Hematopoietic multipotent progenitor cell treated with erythropoietin and hydrocortisone succinate and interleukin-3 and kit ligand, for 6 days (in vitro differentiated cells): ENCODE measurements at places on chromosomes 6 and 20.
A peak's percentile ranks its signal among the peaks of the same experiment; 100 is the strongest.

- no peak for DNase-seq
These were observed 312.9 kb downstream of the GJA1 start for GRCh38 chr6:121748376-121748775.

GRCh38 chr6:21922086-21922485 lies 328.5 kb downstream of the SOX4 start:
- DNase-seq, result no peak

GRCh38 chr20:30489614-30490003 lies 767.9 kb upstream of the DEFB115 start:
- DNase-seq, result no peak

DNA sequence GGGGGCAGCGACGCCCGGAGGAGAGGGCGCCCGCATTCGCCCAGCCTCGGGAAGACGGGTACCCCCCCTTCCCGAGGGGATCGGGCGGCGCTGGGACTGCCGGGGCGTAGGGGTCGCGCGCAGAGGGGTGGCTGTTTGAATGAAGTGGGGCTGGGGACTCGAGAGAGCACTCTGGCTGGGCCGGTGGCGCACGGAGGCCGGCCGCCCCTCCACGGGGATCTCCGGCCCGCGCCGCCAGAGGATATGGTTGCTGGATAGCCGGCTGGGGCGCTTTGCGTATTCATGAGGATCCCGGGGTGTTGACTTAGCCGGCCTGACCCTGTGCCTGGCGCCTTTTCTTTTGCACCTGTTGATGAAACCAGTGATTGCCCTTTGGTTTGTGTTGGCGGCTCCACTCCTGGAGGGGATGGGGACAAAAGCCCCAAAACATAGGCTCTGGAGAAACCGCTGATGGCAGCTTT lies 469 bp downstream of the SYNJ2 start:
- peak; percentile 57 for DNase-seq

DNA sequence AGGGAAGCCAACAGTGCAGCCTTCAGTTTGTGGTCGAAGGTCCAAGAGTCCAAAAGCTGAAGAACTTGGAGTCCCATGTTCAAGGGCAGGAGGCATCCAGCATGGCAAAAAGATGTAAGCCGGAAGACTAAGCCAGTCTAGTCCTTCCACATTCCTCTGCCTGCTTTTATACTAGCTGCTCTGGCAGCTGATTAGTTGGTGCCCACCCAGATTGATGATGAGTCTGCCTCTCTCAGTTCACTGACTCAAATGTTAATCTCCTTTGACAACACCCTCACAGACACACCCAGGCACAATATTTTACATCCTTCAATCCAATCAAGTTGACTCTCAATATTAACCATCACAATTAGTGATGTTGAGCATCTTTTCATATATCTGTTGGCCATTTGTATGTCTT lies 23.1 kb upstream of the PHIP start:
- DNase-seq, result no peak

- no peak for DNase-seq
These were observed 105.8 kb upstream of the DUSP22 start for GRCh38 chr6:186340-186965.

- no peak for DNase-seq
These were observed 154.1 kb upstream of the BMP2 start for GRCh38 chr20:6613280-6613861.

- DNase-seq, result peak; percentile 24
These were observed 92.6 kb upstream of the CLDN20 start for GRCh38 chr6:155171109-155171746.

DNA sequence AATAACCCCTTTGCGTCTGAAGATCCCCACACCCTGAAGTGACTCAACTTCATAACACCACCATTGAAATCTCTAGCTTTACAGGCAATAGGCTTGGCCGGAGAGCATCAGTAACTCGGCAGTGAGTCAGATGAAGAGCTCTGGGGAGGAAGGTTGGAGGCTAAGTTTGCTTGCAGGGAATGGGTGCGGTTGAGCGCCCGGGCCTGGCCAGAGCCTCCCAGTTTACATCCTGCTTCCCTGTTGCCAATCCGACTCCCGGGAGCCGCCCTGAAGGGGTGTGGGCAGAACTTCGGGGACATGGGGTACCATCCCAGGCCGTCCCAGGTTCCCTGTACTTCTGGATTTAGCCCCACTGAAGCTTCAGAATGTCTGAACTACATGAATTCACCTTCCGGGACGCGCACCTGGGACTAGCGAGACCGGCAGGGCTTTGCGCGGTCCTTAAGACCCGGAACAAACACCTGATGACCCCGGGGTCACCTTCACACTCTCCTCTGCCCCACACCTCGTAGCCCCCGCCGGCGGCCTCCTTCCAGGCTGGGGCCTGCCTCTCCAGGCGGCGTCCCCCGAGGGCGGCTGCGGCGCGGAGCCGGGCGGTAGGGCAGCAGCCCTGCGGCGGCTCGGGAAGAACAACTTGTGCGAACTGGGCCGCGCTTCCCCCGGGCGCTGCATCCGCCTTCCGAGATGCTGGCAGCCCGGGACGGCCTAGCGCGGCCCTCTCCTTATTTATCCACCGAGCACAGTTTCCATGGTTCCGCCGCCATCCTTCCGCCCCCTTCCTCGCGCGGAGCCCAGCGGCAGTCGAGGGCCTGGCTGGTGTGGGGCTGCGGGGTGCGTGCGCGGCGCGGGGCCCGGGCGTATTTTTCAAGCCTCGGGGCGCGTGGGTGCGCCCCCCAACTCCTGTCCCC lies 56.6 kb upstream of the RREB1 start:
- peak; percentile 62 for DNase-seq

- DNase-seq, result no peak
These were observed 1127.0 kb upstream of the MAP3K7 start for GRCh38 chr6:91713911-91714310.

- DNase-seq, result no peak
These were observed 86.5 kb upstream of the FYN start for GRCh38 chr6:111959766-111960165.

GRCh38 chr20:42181064-42181463 lies 562.9 kb upstream of the CHD6 start:
- DNase-seq, result no peak

- no peak for DNase-seq
These were observed 94.3 kb downstream of the INSM1 start for GRCh38 chr20:20462185-20462584.
